Activated CD8-positive, alpha-beta memory T cell treated with anti-CD3 and anti-CD28 coated beads, Interleukin-2, amount 50 U/mL, for 48 hours (primary cell): ENCODE measurements at places on chromosomes 1 and 21.
A peak's percentile ranks its signal among the peaks of the same experiment; 100 is the strongest.

DNA sequence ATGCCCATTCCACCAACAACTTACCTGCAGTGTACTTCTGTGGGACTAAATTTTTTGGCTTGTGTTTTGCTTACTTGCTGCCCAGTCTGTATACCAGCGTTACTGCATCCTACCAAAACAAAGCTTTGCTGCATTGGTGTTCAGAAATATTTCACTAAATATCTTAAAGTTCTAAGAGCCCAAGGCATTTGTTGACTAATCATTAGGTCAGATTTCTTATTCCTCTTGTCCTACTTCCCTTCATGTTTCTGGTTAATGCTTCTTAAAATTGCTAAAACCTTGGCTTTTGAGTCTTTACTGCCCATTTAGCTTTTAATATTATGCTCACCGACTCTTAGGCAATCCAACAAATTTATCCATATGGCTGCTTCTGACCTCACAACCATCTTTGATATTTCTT is 161.8 kb downstream of the DPYD start:
- DNase-seq = no peak

DNA sequence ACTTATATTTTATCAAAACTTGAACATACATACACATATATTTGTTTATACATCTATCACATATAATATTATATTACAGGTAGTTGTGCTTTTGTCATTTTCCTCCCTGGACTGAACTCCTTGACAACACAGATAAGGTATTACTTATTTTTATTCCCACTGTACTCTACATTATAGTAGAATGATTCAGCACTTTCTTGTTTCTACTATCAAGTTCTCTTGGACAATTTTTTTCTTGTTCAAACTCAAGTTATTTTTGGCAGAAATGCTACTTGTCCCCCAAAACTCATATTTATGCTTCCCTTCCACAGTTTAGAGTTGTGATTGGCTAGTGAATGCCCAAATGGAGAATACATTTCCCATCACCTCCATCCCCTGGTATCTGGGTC is 10.8 kb upstream of the PTPRC start:
- no peak for DNase-seq

GRCh38 chr1:108107658-108108057 is 92.5 kb downstream of the SLC25A24 start:
- DNase-seq = no peak

GRCh38 chr1:22110016-22110415 is 32.9 kb downstream of the WNT4 start:
- DNase-seq = no peak

GRCh38 chr21:33663241-33663640 is 20.9 kb downstream of the ITSN1 start:
- no peak for DNase-seq

- peak; percentile 79 for DNase-seq
These were observed 41.7 kb downstream of the PRKCZ start for GRCh38 chr1:2091611-2092604.

DNA sequence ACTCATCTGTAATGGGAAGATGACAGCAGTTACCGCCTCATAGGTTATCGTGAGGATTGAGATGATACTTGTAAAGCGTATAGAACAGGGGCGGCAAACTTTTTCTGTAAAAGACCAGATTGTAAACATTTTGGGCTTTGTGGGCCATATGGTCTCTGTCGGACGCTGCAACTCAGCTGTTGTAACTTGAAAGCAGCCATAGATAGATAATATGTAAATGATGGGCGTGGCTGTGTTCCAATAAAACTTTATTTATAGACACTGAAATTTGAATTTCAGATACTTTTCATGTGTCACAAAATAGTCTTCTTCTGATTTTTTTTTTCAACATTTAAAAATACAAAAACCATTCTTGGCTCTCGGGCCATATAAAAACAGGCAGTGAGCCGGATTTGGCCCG is 15.8 kb downstream of the ACTL8 start:
- DNase-seq = no peak
